ENCODE measurements at places on chromosomes 2 and 18.

GRCh38 chr18:39699340-39699964 lies 2133.9 kb upstream of the CELF4 start:
- DNase-seq: no peak

DNA sequence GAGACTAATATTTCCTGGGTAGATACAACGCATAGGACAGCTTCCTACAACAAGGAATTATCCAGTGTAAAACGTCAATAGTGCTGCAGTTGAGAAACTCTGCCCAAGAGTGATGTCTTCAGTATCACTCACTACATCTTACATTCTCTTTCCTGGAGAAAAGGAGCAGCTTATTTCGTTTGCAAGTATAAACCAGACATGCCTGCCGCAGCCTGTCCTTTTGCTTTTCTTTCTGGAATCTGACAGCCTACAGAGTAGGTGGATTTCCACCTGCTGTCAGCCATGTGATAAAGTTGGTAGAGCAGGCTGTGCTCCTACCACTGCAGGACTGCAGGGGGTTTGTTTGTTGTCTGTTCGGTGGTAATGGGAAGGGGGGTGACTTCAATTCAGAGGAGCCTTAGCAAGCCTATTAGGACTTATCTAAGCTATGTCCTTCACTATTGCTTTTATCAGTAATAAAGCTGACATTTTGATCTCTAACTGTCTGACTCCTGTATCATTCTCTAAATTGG lies 439.1 kb downstream of the GRB14 start:
- DNase-seq: no peak

GRCh38 chr2:187684174-187684573 lies 129.9 kb upstream of the TFPI start:
- DNase-seq: no peak

- no peak for DNase-seq
These were observed 42.9 kb downstream of the MEX3C start for GRCh38 chr18:51154431-51155063.

Data from cortex of kidney (tissue), 1 donor.